ENCODE measurements at places on chromosomes 7 and 10. TPM values are rescaled to one million over a fixed set of nuclear protein-coding genes. Genes with fewer than 3 reads are reported as not detected.

The RAB19 gene
- 5.6 TPM for total RNA-seq

The TIAL1 gene
- 200 TPM for total RNA-seq

The GPR15LG gene
- not detected for total RNA-seq

The ADAM12 gene
- total RNA-seq = 1.3 TPM

The CYP3A7 gene
- not detected for total RNA-seq

The TMEM26 gene
- not detected for total RNA-seq

The PLXNA4 gene
- 0.70 TPM for total RNA-seq

The DNA2 gene
- total RNA-seq = 40.6 TPM

The BAMBI gene
- 0.18 TPM for total RNA-seq

The CFAP58 gene
- total RNA-seq = 0.27 TPM

The SUN3 gene
- total RNA-seq = not detected

The ABCB1 gene
- total RNA-seq = 8.8 TPM

- H3K27ac ChIP-seq = peak overlapping the region; percentile 93
- peak overlapping the region; percentile 73 for H3K4me3 ChIP-seq
- DNase-seq = peak; percentile 59
- peaks cover 31% of the 10 kb centered on the region for H3K4me1 ChIP-seq
These were observed 92.0 kb downstream of the ZFAND4 start for GRCh38 chr10:45580371-45581215.

DNA sequence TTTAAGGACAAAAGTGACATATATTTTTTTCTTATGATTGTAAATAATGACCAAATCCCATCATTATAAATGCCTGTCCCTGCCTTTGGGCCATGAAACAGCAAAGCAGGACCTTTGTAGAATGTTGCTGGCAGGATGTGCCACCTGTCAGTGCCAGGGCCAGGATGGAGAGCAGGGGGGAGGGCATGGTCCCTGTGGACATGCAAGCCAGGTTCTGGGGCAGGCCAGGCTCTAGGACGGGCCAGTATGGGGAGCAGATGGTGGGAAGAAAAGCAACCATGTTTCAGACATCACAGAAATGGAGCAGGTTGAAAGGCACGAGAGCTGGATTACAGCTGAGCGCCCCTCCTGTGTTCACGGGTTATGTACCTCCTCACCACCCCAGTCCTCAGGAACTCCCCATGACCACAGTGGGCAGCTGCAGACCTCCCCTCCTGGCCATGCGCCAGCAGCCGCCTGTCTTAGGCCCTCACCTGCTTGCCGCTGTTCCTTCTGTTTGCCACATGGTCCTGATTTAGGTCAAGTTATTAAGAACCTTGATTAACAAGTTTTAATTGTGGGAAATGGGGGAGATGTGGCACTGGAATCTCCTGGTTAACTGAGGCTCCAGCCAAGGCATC, 210.4 kb downstream of the PAXIP1 start:
- no peak overlapping the region for H3K4me3 ChIP-seq
- H3K27ac ChIP-seq = no peak overlapping the region
- H3K27me3 ChIP-seq = peaks cover 12% of the 10 kb centered on the region
- DNase-seq = no peak
- no peaks in the 10 kb centered on the region for H3K36me3 ChIP-seq
- no peaks in the 10 kb centered on the region for H3K4me1 ChIP-seq

- H3K27ac ChIP-seq = no peak overlapping the region
- DNase-seq = no peak
- H3K27me3 ChIP-seq = no peaks in the 10 kb centered on the region
- no peaks in the 10 kb centered on the region for H3K4me1 ChIP-seq
- no peaks in the 10 kb centered on the region for H3K36me3 ChIP-seq
These were observed 341.6 kb downstream of the PCLO start for GRCh38 chr7:82821037-82821436.

- H3K4me1 ChIP-seq = no peaks in the 10 kb centered on the region
- H3K27ac ChIP-seq = no peak overlapping the region
- no peaks in the 10 kb centered on the region for H3K36me3 ChIP-seq
- H3K4me3 ChIP-seq = no peak overlapping the region
These were observed 363.8 kb downstream of the PRPF18 start for GRCh38 chr10:13950543-13950939.
